ENCODE measurements at places on chromosomes 2 and 18.

DNA sequence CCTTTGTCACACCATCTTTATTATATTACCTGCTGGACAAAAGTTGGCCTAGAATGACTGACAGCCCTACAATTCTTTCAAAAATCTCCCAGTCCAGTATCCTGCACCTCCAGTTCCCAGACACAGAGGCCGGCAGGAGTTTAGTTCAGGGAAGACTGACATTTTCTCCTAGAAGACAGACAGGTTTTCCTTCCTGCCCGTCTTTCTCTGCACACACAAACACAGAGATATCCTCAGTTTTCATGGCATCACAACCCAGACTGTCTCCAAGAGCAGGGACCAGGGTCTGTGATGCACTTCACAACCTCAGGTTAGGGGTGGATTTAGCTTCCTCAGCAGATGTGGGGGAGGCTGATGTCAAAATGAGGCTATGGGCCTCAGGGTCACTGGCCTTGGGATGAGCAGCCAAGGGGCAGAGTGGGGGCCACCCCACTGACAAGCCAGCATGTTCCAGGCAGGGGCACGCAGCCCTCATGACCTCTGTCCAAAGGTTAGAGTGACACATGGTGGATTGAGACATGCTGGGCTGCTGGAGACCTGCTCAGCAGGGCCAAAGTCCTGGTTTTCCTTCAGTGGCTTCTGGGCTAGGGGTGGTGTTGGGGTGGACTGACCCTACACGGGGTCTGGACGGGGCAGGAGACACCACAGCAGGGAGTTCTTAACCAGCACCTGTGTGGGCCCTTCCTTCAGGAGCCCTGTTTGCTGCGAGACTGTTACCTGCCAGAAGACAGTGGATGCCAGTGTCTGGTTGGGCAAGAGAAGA is 70.5 kb downstream of the SFXN5 start:
- no peak for DNase-seq

- no peak for DNase-seq
Measured at GRCh38 chr2:154995361-154995760, 296.9 kb downstream of the KCNJ3 start.

DNA sequence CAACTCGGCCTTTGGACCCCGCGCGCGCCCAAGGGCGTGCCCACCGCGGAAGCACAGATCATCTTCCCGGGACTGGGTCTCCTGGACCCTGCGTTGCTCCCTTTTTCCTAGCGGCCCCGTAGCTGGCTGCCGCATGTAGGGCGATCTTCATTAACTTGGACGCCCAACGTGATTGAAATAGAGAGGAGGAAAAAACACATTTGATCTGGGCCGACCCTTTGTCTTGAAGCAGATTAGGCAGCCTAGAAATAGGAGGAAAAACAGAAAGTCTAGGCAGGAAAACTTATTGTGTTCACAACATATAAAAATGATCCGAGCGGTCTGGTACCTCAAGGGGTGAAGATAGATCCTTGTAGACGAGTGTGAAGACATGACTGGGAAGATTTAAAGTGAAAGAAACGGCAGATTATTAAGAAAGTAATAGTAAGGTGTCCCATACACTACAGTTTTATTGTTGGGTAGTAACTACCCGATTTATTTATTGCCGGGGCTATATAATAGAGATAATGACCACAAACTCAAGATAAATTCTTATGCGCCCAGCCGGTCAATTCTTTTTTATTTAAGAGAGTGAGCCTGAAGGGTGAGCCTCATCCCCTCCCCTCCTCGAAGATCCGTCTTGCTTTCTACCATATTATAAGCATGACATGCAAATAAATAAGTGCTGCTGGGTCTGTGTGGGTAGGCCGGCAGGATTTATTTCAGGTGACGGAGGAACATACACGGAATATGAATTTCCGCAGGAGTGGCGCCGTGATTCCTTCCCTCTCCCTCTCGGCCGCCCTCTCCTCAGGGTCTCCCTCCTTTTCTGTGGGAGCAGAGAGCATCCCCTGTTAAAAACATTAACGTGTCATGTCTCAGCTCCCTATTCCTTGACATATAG is 147.4 kb downstream of the MEIS1 start:
- DNase-seq, result no peak

DNA sequence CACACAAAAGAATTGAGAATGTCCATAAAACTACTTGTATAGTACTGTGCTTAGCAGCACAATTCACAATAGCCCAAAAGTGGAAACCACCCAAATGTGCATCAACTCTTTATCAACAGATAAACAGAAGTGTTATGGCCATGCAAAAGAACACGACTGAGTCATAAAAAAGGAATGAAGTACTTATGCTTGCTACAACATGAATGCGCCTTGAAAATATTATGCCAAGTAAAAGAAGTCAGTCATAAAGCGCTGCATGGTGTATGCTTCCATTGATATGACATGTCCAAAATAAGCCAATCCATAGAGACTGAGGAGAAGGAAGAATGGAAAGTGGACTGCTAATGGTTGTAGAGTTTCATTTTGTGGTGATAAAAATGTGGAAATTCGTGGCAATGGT is 12.1 kb upstream of the MAP2 start:
- DNase-seq, result no peak

DNA sequence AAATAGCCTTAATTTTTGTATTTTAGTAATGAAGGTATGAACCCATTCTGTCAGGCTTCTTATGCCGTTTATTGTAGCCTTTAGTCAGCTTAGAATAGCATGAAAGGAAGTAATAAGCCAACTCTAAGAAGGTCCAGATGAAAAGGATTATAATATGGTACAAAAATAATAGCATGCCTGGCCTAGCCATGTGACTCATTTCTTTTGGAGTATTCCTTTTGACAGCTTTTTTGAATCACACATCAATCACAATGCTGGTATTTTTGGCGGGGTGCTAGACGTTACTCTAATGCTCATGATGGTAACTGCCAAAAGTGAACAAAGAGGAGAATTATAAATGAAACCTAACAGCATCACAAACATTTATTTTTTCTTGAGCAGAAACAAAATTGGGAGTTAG is 19.9 kb downstream of the FMNL2 start:
- DNase-seq, result no peak

DNA sequence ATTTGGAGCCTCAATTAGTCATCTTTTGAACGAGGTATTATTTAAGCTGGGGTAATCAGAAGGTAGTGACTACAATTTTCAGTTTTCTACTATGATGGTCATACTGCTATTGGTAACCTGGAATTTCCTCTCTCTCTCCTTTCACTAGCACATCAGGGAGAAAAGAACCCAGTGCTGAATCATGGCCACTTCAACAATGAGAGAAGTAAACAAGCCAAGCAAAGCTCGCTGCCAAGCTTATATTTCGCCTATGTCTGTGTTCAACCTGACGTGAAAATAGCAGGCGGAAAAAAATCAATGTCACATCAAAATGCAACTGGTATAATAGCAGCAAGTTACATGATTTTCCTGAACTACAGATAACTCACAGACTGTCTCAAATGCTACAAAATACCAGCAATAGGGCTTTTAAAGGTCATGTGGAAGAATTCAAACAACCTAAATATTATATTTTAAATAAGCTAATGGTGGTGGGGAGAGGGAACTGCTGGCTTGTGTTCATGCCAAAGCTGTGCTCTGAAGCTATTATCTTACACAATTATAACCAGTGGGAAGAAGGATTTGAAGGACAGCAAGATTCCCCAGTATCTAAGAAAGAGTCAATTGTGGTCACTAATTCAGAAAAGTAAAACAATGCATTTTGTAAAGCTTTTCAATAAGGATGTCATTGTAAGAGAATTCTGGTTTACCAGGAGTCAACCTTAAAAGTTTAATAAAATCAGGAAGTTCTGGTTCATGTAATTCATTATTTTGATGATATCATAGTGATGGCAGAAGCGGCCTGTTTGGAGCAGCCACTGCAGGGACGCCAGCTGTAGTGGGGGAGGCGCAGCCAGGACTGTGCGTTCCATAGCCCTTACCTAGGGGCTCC is 38.0 kb downstream of the RNF152 start:
- no peak for DNase-seq

DNA sequence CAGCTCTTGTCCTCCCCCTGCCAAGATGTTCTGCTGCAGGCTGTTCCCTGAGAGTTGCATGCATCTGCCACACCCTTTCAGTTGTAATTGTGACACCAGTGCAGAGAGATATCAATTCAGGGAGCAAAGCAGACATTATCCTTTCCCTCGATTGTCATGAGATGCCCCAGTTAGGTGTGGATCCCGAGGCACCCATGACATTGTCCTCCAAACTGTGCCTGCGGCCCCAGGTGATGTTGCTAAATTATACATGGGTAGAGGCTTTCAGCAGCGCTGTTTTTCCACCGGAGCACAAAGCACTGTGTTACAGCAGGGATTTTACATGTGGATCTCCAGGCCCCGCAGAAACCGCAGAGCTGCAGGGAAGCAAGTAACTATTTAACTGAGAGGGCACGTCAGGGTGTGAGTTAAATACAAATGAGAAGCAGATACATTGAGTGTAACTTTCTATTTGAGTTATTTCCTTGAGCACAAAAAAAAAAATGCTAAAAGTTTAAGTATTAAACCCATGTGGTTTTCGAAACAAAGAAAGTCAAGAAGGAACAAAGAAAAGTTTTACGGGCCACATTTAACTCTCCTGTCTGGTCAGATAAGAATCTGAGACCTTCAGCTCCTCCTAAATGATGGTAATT is 90.3 kb upstream of the BCL2L11 start:
- DNase-seq, result no peak

DNA sequence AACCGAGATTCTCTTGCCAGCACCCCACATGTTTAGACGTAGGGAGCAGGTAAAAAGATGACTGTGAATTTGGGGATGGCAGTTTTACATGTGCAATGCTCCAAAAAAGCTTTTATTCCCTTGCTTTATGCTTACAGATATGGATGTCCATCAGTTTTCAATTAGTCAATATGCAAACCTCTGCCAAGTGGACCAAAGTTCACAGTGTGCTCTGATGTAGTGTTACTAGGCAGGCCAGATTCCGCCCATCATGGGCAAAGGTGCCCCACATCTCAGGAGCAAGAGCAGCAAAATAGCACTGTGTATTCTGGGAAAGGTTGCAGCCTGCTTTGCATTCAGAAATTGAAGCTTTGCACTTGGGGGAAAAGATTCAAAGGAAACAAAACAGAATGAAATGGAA is 329.7 kb upstream of the ZEB2 start:
- DNase-seq, result no peak

All from suppressor macrophage treated with lipopolysaccharide for 4 hours (primary cell).